ENCODE measurements at places on chromosomes 2 and 18.

GRCh38 chr2:102082571-102083392, 59.8 kb upstream of the IL1R1 start:
- DNase-seq: no peak

DNA sequence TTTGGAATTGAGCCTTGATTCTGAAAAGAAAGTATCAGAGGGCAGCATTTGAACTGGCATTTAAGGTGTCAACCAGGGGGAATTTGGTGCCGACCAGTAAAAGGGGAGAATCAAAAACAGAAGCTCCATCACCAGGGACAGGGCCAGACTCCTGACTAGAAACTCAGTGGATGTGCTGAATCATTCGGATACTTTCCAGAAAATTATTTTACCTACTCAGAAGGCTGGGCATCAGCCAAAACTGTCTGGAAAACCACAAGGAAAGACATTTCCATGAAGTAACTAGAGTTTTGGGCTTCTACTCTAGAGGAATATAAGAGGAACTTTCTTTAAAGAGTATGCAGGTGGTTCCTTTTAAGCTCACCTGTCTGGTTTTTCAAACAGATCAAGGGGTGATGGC, 756.6 kb downstream of the RNF144A start:
- DNase-seq: no peak

GRCh38 chr2:28437918-28438317, 45.3 kb downstream of the FOSL2 start:
- no peak for DNase-seq

GRCh38 chr2:5285872-5286769, 406.1 kb upstream of the SOX11 start:
- no peak for DNase-seq

DNA sequence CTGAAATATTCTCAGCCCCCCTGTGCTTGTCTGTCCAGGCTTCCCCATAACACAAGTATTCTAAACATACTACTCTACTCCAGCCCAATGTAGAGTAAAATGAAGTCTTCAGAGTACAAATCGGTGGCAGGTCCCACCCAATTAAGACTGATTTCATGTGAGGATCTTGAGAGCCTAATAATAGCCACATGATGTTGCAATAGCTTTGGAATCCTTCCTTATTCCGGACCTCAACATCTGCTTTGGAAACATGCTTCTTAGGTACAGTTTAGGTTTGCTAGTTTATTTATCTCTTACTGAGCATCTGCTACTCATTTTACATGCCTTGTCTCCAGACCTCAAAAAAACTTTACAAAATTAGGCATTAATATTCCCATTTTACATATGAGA, 207.3 kb upstream of the RAB6C start:
- no peak for DNase-seq

- no peak for DNase-seq
Measured at GRCh38 chr18:56516789-56517188, 121.6 kb downstream of the TXNL1 start.

- DNase-seq: no peak
Measured at GRCh38 chr18:57950542-57950941, 93.5 kb upstream of the NEDD4L start.

DNA sequence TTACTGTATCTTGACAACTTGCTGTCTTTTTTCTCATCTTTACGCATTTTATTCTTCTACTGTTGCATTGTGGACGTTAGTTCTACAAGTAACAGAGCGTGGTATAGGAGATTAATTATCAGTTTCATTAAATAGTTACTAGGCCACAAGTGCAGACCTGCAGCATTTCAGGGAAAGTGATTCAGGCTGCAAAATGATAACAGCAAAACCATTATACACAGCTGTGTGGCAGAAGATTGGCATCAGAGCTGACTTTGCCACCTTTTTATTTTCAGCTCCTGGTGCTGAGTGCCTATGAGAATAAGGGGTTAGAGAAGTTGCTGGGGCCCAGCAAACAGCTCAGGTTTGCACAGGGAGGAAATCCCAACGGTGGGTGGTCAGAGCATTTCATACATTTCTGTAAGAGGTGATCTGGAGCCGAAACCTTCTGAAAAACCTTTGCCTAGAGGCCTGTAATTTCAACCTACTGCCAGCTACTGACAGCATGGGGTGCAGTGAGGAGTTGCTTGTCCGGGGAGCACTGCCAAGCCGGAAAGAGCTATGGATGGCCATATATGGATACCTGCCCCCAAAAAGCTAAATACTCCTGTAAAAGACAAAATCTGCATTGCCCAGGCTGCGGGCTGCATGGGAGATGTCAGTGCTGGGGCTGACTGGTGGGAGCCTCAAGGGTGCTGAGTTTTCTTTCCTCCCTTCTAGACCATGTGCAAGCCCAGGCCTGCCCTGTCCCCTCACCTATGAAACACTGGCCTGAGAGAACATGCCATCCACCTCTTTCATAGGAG, 2.7 kb upstream of the CCBE1 start:
- no peak for DNase-seq

DNA sequence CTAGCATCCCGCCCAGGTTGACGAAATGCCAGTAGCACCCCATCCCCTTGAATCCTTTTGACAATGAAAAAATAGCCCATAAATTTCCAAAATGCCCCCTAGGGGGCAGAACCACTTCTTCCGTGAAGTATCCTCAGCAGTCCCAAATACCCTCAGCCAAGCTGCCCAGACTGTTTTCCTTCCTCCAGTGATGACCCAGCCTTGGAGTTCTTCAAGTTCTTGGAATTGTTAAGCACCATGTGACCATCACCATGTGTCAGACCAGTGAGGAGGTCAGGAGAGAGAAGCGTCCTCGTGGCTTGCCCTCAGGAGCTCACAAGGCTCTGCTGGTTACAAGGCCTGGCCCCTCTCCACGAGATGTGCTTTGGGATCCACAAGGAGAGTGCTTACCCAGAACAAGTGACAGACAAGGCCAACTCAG, 1.4 kb upstream of the SLC23A3 start:
- peak; percentile 28 for DNase-seq

DNA sequence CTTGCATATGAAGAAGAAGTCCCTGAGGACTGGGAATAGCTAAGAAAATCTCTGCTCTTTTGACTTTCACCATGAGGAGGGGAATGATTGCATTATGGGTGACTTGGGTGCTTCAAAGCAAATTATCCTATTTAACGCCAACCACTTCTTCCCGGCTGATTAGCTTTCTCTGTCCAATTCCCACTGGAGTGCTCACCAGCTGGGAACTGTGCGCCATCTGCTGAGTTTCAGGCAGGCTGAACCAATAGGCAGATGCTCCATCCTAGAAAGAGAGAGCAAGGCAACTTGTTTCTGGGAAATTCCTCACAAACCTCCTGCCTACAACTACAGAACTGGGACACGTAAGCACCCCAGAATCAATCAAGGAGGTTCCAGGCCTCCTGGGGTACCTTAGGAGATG, 49.4 kb downstream of the POLE4 start:
- DNase-seq: no peak

GRCh38 chr2:55718165-55719008, 24.7 kb upstream of the PNPT1 start:
- DNase-seq: peak; percentile 45

DNA sequence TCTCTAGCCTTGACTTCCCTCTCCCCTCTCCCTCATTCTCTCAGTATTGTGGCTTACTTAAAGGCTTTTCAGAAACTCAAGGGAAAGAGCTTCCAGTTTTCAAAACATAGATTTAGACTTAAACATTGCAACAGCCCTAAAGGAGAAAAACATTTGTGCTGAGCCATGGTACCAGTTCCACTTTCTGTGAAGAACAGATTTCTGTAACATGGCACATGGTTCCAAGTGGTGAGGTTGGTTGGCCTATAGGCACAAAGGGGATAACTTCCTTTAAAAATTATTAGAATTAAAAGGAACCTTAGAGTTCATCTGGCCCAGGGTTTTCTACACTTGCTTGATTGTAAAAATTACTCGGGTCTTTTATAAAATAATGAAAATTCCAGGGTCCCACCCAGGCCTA, 138.6 kb upstream of the CDCA7 start:
- DNase-seq: no peak

DNA sequence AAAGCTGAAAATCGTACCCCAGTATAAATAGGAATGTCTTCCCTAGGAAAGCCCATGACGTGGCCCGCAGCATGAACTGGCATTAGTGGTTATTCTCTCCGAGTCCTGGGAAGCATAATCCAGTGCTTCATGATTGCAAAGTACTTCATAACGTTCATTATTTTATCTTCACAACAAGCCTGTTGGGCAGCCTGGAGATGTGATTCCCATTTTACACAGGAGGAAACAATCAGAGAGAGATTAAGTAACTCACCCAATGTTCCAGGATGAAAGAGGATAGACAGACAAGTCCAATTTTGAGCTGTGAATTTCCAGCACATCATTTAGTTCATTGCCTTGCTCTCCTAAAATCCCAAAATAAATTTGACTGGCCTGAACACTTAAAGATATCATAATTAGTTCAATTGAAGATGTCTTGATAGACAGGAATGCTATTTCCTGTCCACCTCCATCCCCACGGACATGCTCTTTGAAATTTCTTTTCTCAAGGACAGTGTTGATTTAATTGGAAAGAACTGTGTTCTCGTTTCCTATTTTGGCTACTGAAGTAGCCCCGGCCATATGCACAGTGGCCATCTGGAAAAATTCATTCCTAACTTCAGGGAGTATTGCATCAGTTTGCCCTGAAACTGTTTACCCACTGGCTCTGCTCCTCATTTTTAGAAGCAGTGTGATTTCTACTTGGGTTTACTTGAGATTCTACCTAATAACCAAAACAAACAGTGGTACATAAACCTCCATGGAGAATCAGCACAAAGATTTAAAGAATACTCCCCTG, 93.9 kb downstream of the VWC2L start:
- no peak for DNase-seq

DNA sequence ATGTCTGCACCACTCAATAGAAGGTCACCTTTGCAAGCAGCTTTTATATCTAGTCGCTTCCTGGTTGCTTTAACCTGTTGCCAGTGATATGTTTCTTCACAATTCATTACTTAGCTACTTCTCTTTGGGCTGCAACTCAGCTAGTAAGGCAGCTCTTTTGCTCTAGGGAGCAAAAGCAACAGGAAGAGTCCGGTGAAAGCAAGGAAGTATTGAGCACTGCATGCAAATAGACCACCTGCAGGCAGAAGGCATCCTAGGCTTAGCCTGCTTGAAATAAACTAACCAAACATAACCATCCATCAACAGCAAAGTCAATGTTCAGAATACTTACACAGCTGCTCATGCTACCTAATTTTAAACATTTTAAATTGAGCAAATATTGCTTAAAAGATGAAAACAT, 529.2 kb upstream of the LINC00305 start:
- no peak for DNase-seq

GRCh38 chr2:41791523-41791922, 256.3 kb upstream of the PKDCC start:
- DNase-seq: peak; percentile 14

DNA sequence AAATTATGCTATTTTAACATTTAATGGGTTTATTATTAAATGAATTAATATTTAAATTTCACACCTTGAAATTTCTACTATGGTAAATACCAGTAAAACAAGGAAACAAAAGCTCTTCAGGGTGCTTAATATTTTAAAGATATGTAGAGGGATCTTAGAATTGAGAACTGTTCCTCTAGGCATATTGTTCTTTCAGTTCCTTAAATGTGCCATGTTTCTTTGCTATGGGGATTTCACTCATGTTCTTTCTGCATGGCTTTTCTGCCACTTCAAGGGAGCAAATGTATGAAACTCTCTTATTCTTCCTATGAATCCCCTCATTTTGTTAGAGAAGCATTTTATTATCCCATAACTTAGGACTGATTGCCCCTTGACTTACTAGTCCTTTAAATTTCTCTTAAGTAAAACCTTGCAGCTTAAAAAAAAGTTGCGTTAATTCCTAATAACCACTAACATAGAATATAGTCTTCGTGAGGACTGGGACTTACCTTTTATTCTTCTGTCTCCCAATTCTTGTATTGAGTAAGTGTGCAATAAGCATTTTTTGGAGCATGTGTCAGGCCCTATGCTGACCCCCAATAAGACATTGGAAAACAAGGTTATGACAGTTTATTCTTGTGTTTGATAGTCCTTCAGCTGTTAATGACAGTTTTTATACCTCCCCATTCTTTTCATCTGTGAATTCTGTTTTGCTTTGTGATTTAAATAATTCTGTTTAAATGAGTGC, 95.7 kb downstream of the BIRC6 start:
- DNase-seq: no peak

- DNase-seq: no peak
Measured at GRCh38 chr2:128727914-128728313, 409.2 kb upstream of the HS6ST1 start.

DNA sequence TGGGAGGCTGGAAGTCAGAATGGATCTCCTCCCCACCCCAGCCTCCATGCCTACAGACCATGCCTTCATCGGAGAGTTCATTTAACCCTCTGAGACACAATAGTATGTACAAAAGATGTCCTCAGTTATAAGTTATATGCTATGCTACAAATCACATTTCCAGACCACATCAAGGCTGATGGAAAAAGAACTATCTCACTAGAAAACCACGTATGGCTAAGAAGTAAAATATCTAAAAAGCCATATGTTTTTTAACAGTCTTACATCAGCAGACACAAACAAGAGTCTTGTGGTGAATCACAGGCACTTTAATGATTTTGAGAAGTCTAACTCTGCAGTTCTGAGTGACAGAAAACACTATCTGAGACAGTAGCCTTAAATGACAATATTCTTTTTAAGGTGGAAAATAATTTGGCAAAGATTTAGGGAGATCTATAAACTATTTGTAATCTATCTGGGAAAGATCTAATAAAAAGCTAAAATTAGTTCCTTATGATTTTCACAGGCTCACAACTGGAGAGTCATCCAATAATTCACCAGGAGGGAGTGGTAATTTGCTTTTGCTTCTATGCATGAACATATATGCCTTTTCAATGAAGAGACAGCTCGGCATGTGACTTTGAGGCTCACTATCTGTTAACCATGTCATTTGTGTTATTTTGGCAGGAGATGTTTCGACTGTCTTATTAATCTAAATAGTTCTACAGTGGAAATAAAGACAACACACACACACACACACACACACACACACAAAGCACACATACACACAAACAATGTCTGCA, 197.5 kb downstream of the IRS1 start:
- no peak for DNase-seq

DNA sequence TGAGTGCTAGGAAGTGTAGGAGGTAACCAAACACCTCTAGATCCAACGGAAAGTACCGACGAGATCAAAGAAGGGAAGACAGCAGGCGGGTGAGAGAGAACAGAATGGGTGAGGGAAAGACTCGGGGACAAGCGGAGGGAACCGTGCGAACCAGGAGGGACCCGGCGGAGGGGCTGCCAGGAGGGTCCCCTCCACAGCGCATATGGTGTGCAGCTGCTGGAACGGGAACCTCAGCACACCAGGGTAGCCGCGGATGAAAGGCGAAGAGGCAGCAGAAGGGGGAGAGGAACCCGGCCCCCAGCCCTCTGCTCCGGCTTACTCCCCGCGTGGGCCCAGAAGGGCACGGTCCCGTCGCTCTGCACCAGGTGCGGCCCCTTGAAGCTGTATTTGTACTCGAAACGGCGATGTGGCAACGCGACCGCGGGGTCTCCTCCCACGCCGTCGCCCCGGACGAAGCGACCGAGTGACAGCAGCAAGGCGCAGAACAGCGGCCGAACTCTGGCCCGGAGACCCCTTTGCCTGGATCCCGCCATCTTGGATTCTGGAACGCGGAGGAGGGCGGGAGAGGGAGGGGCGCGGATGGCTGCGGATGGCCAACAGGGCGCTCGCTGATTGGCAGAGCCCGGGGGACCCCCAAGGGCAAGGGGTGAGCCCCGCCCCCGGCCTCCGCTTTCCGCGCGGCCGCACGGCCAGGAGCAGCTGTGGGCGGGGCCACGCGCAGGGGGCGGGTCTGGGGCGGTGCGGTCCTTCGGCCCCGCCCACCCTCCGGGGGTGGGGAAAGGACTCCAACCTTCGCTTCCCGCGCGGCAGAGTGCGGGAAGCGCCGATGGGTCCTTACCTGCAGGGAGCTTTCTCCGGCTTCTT, at the start of gene LMAN1:
TSS of gene LMAN1 (minus strand) at position 554 of the 864 bp plus-strand sequence. CDS start at position 533, 21 bp downstream.
- peak; percentile 95 for DNase-seq

GRCh38 chr18:74194691-74195090, 46.4 kb downstream of the TIMM21 start:
- no peak for DNase-seq
